ENCODE measurements at places on chromosomes 3 and 15.

- DNase-seq: no peak
Measured at GRCh38 chr3:70272798-70273197, 39.6 kb downstream of the MDFIC2 start.

DNA sequence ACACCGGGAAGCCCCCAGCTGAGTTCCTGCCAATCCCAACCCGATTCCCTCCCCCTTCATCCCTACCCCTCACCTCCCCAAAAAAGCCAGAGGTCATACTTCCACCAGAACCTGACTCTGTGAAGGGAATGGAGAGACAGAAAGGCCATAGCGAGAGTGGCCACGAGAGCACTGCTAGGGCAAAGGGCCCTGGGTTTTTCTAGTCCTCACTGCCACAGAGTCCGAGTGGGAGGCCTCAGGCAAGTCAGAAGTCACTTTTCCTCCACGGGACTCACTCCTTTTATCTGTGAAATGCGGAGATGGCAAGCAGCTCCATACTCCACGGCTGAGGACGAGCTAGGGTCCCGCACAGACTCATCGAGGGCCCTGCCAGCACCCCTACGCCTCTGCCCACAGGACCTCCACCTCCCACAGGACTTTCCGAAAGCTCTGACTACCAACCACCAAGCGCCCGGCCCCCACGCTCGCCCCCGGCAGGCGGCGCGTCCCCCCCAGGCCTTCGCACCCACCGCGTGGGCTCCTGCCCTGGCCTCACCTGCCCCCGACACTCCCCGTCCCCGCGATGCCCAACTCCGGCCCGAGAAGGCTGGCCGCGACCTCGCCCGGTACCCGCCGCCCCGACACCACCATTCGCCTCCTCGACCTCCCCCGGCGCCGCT lies 792 bp downstream of the ATP13A3 start:
- DNase-seq: peak; percentile 43

DNA sequence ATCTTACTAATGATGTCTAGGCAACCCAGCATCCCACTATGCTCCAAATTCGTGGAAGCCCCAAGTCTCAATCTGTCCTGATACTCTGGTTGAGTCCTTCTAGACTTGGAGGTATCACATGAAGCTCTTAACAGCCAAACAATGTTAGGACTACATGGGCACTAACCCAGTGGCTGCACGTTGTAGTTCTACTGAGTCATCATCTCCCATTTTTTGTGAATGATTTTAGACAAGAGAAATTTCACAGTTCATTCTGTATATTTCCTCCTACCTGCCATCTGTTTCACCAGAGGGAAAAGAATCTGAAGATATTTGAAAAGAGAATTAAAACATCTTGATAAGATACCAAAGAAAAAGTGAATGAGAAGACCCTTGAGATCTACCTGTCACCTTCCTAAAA lies 9.8 kb upstream of the WWTR1 start:
- DNase-seq: no peak

DNA sequence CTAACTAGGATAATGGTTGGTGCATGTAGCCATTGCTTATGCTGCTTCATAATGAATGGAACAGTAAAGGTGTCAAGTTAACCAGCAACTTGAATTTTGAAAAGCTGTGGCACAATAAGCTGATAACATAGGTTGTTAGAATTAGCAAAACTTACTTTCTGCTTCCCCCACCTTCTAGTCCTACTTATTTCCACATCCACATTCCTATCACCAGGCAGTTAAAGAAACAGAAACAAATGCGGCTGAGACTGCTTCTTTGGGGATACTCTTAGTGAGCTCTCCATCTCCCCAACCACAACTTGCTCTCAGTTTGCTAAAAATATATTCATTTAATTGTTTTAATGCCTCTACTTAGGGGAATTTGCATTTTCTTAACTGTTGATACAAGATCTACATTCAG lies 215.1 kb downstream of the TIGIT start:
- DNase-seq: no peak

GRCh38 chr15:99682455-99682854 lies 50.8 kb downstream of the LYSMD4 start:
- no peak for DNase-seq

GRCh38 chr15:29711531-29711930 lies 110.7 kb downstream of the TJP1 start:
- DNase-seq: no peak

GRCh38 chr3:11807686-11808085 lies 39.0 kb downstream of the TAMM41 start:
- no peak for DNase-seq

GRCh38 chr3:45269952-45270351 lies 43.9 kb upstream of the TMEM158 start:
- no peak for DNase-seq

DNA sequence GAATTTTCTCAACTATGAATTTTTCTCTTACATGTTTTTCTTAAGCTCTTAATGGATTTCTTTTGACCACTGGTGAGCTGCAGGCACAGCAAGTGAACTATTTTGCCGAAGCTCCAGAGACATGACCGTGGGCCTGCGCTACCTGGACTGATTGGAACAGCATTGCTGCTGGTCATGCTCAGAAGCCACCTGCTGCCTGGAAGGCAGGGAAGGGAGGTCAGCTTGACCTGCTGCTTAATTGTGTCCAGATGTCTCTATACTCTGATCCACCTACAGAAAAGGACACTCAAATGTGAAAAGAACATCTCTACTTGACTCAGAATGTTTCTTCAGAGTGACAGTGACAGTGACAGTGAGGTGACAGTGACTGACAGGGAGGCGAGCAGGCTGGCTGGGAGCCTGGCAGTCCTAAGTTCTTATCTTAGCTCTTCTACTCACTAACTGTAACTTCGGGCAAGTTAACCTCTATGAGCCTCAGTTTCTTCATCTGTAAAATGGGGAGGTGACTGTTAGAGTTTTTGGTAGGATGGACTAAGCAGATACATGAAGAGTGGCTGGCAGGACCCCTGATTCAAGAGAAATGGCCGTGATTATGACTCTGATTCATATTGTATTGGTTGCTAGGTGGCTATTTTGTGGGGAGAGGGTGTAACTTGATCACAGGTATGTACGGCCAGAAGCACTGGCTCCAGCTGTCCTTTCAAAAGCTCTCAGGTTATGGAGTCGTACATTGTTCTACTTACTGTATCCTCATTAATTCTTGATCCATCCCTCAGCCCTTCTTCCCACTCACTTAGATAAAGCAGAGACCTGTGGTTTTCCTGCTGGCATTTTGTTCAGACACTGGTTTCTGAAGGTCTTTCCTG lies 54.8 kb upstream of the DLG1 start:
- DNase-seq: no peak
